Hematopoietic multipotent progenitor cell treated with erythropoietin and hydrocortisone succinate and interleukin-3 and kit ligand, for 6 days (in vitro differentiated cells): ENCODE measurements at places on chromosomes 2 and 18.

GRCh38 chr2:5720426-5720825, 28.2 kb downstream of the SOX11 start:
- no peak for DNase-seq

- no peak for DNase-seq
Observed at GRCh38 chr2:227783404-227784138, 30.1 kb upstream of the CCL20 start.

DNA sequence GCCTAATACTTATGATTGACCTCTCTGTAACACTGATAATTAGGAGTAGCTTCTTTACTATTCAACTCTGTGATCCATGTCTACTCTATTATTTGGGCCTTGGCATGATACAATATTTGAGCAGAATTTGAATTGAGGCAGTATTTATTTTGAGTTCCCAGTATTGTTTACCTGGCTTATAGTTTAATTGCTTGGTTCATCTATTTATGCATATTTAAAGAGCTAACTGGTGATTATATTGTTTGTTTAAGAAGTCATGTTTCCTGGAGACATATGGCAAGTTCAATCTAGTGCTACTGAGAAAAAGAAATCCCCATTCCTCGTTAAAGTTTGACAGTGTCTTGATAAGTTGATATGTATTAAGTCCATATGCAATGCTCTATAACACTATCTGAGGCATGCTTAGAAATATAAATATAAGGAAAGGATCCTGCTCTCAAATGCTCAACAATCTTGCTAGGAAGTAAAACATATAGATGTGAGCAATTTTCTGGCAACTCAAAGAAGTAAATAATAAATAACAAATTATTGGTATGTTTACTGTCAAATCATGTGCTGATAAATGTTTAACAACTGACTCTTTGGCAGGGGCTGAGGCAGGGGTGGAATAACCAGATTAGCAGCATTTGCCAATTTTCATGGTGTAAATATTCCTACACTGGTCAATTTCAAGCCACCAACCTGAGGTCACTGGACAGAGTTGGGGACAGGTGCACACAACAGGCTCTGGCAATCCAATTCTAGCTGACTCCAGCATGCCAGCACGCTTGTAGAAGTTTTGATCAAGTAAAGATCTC, 430.2 kb upstream of the PIK3C3 start:
- DNase-seq = no peak

DNA sequence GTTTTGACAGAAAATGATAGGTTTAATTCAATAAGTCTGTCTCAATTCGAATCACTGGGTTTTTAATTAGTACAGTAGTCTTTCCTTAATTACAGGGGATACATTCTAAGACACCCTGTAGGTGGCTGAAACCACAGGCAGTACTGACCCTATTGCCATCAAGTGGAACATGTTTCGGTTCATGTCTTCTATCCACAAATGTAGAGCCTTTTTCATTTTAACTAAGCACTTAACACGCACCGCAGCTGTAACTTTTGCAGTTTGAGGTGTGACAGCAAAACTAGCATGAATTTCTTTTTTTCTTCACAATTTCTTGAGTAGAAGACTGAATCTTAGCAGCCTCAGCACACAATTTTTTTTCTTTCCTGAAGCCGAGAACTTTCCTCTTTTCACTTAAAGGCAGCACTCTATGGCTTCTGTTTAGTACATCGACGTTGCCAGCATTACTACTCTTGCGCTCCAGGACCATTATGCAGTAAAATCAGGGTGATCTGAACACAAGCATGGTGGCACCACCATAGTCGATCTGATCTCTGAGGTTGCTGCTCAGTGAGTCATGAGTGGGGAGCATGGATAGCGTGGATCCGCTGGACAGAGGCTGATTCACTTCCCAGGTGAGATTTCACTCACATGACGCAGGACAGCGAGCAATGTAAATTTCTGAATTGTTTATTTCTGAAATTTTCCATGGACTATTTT, 805.1 kb downstream of the RNF144A start:
- no peak for DNase-seq
